ENCODE measurements at places on chromosomes 6 and 20.

GRCh38 chr6:110731196-110731595 lies 84.1 kb downstream of the CDK19 start:
- H3K36me3 ChIP-seq = no peaks in the 10 kb centered on the region
- H3K4me1 ChIP-seq = no peaks in the 10 kb centered on the region
- no peak overlapping the region for H3K27ac ChIP-seq
- no peak for DNase-seq
- no peak overlapping the region for H3K4me3 ChIP-seq
- H3K27me3 ChIP-seq = no peaks in the 10 kb centered on the region

GRCh38 chr6:28208111-28208659 lies 16.9 kb upstream of the ZSCAN9 start:
- no peak overlapping the region for H3K4me3 ChIP-seq
- H3K27me3 ChIP-seq = no peaks in the 10 kb centered on the region
- no peak overlapping the region for H3K27ac ChIP-seq
- no peak for DNase-seq

GRCh38 chr6:33976437-33977360 lies 169.2 kb downstream of the GRM4 start:
- H3K4me1 ChIP-seq = peaks cover 6% of the 10 kb centered on the region
- H3K36me3 ChIP-seq = no peaks in the 10 kb centered on the region

- no peak overlapping the region for H3K4me3 ChIP-seq
- H3K27ac ChIP-seq = no peak overlapping the region
- no peaks in the 10 kb centered on the region for H3K36me3 ChIP-seq
- no peaks in the 10 kb centered on the region for H3K4me1 ChIP-seq
- no peaks in the 10 kb centered on the region for H3K27me3 ChIP-seq
These were observed 368.1 kb downstream of the NRN1 start for GRCh38 chr6:5638666-5639065.

GRCh38 chr6:38279423-38279822 lies 360.3 kb downstream of the BTBD9 start:
- H3K36me3 ChIP-seq = no peaks in the 10 kb centered on the region
- DNase-seq = no peak

DNA sequence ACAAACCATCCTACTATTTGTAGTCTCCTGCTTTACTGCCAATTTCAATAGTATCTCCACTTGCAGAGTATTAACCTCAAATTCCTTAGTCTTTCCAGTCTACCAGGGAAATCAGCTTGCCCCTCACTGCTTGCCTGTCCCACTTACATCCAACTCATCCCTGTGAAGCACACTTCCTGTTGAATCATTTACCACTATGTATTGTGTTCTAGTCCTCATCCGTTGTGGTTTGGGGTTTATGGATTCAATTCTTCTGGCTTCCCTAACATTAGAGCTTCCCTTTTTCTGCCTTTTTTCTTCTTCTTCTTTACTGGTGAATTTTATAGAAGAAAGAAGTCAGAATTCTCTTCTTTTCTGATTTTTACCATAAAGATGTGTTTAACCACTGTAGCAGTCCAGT lies 5.1 kb upstream of the TXLNB start:
- no peak overlapping the region for H3K4me3 ChIP-seq
- no peaks in the 10 kb centered on the region for H3K4me1 ChIP-seq
- H3K27me3 ChIP-seq = no peaks in the 10 kb centered on the region
- no peak for DNase-seq

DNA sequence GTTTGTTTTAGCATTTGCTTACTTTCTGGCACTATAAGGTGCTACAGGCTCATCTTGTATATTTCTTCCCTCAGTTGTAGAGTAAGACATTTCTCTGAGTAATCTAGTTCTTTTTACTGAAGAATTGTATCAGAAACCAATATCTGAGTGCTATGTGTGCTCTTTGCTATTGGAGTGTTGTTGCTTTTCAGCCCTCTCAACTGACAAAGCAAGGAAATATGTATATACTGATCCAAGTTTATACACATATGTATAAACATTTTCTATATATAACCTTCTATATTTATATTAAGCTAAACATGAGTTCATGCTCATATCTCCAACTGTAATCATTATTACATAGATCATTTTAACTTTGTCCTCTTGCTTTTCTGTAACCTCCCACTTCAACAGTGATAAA lies 405.7 kb downstream of the RFPL4B start:
- H3K4me3 ChIP-seq = no peak overlapping the region
- H3K4me1 ChIP-seq = no peaks in the 10 kb centered on the region
- no peaks in the 10 kb centered on the region for H3K36me3 ChIP-seq
- H3K27ac ChIP-seq = no peak overlapping the region

GRCh38 chr6:138724015-138724414 lies 49.6 kb upstream of the CCDC28A start:
- H3K27ac ChIP-seq = no peak overlapping the region
- no peak for DNase-seq
- no peaks in the 10 kb centered on the region for H3K36me3 ChIP-seq
- H3K4me3 ChIP-seq = no peak overlapping the region
- peaks cover 11% of the 10 kb centered on the region for H3K27me3 ChIP-seq

DNA sequence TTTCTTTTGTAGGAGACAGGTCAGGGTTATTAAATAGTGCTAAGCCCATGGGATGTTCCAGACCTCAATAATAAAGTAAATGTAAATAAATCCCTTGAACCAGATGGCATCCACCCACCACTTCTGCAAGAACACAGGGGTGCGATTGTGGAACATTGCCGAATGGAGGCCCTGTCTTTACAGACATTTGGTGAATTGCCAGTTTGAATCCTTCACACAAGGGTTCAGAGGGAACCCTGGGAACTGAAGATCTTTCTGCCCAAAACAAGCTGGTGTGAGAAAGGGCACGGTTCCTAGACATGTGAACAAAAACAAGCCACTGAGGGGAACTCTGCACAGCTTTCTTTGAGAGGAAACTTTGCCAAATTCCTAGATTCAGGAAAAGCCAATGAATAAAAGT lies 30.2 kb upstream of the RNF8 start:
- DNase-seq = no peak
- H3K4me3 ChIP-seq = no peak overlapping the region
- peaks cover 55% of the 10 kb centered on the region for H3K36me3 ChIP-seq
- H3K27ac ChIP-seq = no peak overlapping the region
- no peaks in the 10 kb centered on the region for H3K27me3 ChIP-seq
- H3K4me1 ChIP-seq = no peaks in the 10 kb centered on the region

DNA sequence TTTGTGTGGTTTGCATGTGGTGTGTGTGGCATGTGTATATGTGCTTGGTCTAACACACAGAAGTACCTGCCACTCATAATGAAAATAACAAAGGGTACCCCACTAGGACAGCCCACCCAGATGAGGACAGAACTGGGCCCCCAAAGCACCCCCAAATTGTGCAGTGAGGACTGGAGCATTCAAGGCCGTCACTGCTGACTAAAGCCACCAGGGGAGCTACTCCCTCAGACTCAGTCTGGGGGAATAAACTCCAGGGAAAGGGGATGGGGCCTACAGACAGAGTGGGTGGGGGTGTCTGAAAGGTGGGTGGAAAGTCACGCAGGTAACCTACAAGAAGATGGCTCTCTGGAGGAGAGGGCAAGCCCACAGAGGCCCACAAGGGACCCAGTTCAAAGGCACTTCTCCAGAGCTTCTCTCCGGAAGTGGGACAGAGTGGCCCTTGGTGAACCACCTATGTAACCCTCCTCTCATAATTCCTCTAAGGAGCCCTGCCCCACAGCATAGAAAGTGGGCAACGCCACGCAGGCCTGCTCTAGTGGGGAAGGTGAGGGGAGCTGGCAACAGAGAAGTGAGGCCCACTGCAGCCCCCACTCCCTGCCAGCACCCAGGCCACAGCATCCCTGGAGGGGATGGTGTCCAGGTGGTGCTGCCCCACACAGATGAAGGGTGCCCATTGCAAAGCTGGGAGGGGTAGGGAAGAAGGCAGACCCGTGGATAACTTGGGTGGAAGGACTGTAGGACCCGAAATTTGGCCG lies 122.8 kb upstream of the MAFB start:
- H3K27me3 ChIP-seq = no peaks in the 10 kb centered on the region
- H3K36me3 ChIP-seq = no peaks in the 10 kb centered on the region
- no peak overlapping the region for H3K27ac ChIP-seq
- no peak overlapping the region for H3K4me3 ChIP-seq
- no peak for DNase-seq
- H3K4me1 ChIP-seq = no peaks in the 10 kb centered on the region

DNA sequence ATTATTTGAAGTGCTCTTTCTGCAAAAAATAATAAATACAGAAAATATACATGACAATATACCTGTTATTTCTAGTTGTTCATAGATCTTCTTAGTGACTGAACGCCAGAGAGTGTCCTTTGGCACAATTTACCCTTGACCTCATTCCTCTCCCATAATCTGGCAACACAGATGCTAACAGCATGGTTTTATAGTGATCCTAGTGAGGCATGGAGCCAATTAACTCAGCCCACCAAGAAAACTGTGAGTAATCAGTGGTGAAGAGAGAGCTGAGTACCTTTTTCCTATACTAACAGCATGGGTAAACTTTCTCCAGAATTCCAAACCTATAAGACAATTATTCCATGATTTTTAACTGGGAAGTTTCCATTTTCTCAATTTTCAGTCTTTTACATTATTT lies 61.0 kb downstream of the VGLL2 start:
- H3K27me3 ChIP-seq = no peaks in the 10 kb centered on the region
- DNase-seq = no peak
- H3K4me1 ChIP-seq = no peaks in the 10 kb centered on the region
- no peak overlapping the region for H3K27ac ChIP-seq
- H3K4me3 ChIP-seq = no peak overlapping the region
- no peaks in the 10 kb centered on the region for H3K36me3 ChIP-seq

GRCh38 chr6:25452031-25452430 lies 172.9 kb downstream of the CARMIL1 start:
- H3K4me1 ChIP-seq = no peaks in the 10 kb centered on the region
- no peak overlapping the region for H3K27ac ChIP-seq
- H3K4me3 ChIP-seq = no peak overlapping the region
- no peak for DNase-seq
- H3K36me3 ChIP-seq = no peaks in the 10 kb centered on the region

DNA sequence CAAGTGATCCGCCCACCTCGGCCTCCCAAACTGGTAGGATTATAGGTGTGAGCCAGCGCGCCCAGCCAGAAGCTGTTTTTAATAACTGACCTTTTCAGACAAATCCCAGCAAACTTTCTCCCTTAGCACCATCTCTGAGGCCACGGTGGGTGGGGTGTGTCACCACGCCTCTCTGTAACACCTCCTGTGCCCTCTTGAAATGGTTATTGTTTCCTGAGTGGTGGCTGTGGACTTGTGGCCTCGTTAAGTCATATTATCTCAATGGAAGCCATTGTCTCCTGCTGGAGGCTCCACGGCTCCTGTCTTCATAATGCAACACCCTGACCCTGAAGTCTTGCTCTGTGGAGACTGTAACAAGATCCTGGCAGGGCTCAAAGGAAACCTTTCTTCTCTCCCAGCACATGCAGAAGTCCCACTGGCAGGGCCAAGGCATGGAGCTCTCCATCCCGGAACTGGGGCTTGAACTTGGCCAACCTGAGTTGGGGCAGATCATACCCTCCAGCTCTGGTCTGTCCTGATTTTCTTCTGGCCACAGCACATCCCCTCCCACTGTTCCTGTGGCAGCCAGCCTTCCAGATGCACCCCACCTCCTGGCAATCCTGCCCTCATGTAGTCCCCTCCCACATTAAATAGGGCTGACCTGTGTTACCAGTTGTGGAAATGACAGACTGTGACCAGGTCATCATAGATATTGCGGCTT lies 81.1 kb downstream of the SNX5 start:
- no peak overlapping the region for H3K27ac ChIP-seq
- H3K4me1 ChIP-seq = no peaks in the 10 kb centered on the region
- DNase-seq = no peak
- H3K27me3 ChIP-seq = no peaks in the 10 kb centered on the region
- H3K36me3 ChIP-seq = no peaks in the 10 kb centered on the region

GRCh38 chr6:118893064-118893806 lies 717 bp upstream of the ASF1A start:
- peak; percentile 33 for DNase-seq
- H3K27ac ChIP-seq = peak overlapping the region; percentile 92
- peaks cover 12% of the 10 kb centered on the region for H3K36me3 ChIP-seq
- H3K4me1 ChIP-seq = peaks cover 16% of the 10 kb centered on the region
- peak overlapping the region; percentile 72 for H3K4me3 ChIP-seq

DNA sequence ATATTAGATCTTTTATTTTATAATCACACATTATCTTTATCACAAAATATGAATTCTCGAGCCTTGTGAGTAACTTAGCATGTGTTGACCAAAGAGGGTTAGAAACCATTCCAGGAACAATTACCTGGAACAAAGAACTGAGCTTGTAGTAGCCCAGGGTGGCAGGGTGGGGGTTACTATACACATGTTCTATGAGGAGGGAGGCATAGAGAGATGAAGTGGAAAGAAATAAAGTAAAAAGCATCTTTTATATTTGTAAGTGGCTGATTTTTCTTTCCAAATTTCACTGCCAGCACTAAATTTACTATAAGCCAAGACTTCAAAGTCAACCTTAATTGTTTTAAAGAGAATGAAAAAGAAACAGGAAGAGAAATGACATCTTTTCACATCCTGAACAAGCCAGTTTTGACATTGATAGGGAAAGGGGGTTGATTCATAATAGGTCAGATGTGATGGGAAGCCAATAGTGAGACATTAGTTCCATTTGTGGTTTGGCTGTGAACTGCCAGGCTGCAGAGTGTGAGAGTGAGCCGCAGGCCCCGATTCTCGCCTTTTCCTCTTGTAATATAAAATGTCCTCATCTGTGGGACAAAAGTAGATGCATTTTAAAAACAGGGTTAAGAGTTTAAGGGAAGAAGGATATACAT lies 52.7 kb upstream of the MYB start:
- H3K4me1 ChIP-seq = peaks cover 13% of the 10 kb centered on the region
- no peaks in the 10 kb centered on the region for H3K36me3 ChIP-seq

GRCh38 chr6:111687652-111688051 lies 82.0 kb upstream of the TRAF3IP2 start:
- H3K4me3 ChIP-seq = no peak overlapping the region
- no peaks in the 10 kb centered on the region for H3K36me3 ChIP-seq
- H3K4me1 ChIP-seq = no peaks in the 10 kb centered on the region

GRCh38 chr20:12999201-12999600 lies 9.6 kb upstream of the SPTLC3 start:
- H3K4me3 ChIP-seq = no peak overlapping the region
- no peaks in the 10 kb centered on the region for H3K4me1 ChIP-seq
- no peak for DNase-seq
- H3K27me3 ChIP-seq = no peaks in the 10 kb centered on the region
- H3K27ac ChIP-seq = no peak overlapping the region
- H3K36me3 ChIP-seq = no peaks in the 10 kb centered on the region

DNA sequence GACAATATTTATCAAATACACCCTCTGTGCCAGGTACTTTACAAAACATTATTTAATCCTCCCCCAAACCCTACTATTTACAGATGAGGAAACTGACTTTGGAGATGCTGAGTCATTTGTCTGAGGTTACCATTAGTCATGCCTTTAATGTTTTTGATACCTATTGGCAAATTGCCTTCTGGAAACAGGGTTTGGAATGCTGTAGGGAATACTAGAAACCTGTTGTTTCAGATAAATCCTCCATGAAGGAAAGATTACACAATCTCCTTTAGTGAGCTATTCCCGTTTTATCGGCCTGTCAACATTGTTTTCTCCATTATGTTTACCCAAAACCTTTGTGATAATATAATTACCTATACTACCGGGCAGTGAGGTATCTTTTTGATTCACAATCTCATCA lies 93.6 kb upstream of the ADGRF1 start:
- peak; percentile 44 for DNase-seq
- no peak overlapping the region for H3K4me3 ChIP-seq
- H3K4me1 ChIP-seq = peaks cover 42% of the 10 kb centered on the region
- no peaks in the 10 kb centered on the region for H3K27me3 ChIP-seq
- peak overlapping the region; percentile 93 for H3K27ac ChIP-seq

- DNase-seq = no peak
- H3K4me3 ChIP-seq = no peak overlapping the region
- H3K4me1 ChIP-seq = no peaks in the 10 kb centered on the region
- peaks cover 6% of the 10 kb centered on the region for H3K27me3 ChIP-seq
- H3K27ac ChIP-seq = no peak overlapping the region
- no peaks in the 10 kb centered on the region for H3K36me3 ChIP-seq
These were observed 356.8 kb downstream of the BTBD9 start for GRCh38 chr6:38282911-38283310.

Measured in K562 (cell line).